Activated naive CD4-positive, alpha-beta T cell (primary cell): ENCODE measurements at places on chromosomes 16 and 17.

DNA sequence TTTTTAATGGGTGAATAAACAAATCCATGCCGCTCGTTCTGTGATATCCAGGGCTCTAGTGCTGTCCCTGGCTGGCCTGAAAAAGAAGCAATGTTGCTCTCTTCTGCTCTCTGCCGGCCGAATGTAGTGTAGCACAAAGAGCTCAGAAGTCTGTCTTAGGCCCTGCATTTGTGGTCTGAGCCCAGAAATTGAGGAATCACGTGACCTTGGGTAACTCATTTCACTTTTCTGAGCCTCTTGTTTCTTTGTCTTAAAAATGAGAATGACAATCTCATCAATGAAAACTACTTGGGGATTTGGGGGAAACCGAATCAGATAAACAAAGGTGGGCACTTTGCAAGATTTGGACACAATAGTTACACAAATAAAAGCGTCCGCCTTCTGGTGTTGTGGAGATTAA, 381.6 kb upstream of the ASIC2 start:
- no peak for DNase-seq

- no peak for DNase-seq
Measured at GRCh38 chr16:20948444-20948843, 47.9 kb downstream of the LYRM1 start.

- DNase-seq: no peak
Measured at GRCh38 chr16:63530208-63530607, 1494.0 kb upstream of the CDH8 start.

- no peak for DNase-seq
Measured at GRCh38 chr17:42833767-42834422, 698 bp downstream of the PSME3 start.

GRCh38 chr16:73015612-73016487, 32.1 kb downstream of the ZFHX3 start:
- no peak for DNase-seq

- DNase-seq: no peak
Measured at GRCh38 chr17:66975614-66976378, 11.3 kb downstream of the CACNG4 start.

DNA sequence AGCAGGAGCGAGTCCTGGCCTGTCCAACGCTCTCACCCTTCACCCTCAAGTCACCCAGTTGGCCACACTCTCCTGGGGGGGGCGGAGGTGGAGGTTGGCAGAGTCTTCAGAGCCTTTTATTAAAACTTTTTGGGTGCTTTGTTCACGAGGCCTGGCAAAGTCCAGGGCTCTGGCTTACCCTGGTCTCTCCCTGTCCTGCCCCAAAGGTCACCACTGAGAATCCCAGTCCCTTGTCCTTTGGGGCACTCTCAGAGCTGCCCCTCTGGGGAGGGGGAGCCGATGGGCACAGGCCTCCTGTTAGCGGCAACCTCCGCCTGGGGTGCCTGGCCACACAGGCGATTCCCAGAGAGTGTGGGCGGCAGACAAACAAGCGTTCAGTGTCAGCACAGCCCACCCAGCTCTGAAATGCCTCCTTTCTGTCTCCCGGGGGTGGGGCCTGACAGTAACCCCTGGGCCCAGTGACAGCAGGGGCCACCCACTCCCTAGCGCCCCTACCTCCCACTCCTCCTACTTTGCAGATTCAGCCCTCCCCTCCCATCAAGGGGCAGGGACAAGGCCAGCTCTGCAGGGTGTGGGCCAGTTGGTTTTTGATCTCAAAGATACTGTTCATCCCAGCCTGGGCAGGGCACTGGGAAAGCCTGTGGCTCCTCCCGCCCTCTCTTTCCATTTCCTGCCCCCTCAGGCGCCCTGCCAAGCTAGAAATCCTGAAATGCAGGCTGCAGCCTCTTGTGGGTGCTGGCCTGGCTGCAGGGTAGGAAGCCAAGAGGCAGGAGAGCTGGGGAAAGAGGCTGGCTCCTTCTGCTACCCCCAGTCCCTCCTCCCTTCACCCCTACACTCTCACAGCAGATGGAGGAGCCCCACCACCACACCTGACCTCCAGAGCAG, 36.6 kb upstream of the EMP2 start:
- DNase-seq: no peak

DNA sequence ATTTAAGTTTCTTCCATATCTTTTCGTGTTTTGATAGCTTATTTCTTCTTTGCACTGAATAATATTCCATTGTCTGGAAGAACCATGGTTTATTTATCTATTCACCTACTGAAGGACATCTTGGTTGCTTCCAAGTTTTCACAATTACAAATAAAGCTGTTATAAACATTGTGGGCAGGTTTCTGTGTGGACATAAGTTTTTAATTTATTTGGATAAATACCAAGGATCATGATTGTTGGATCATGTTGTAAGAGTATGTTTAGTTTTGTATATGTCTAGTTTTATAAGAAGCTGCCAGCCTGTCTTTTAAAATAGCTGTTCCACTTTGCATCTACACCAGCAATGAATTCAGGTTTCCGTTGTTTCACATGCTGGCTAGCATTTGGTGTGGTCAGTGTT, 339.4 kb downstream of the CDH11 start:
- DNase-seq: no peak

GRCh38 chr17:8696426-8696825, 48.2 kb downstream of the CCDC42 start:
- no peak for DNase-seq

GRCh38 chr17:68794636-68795434, 160.4 kb downstream of the ABCA8 start:
- DNase-seq: no peak

GRCh38 chr17:31869031-31869430, 10.0 kb upstream of the COPRS start:
- DNase-seq: no peak

DNA sequence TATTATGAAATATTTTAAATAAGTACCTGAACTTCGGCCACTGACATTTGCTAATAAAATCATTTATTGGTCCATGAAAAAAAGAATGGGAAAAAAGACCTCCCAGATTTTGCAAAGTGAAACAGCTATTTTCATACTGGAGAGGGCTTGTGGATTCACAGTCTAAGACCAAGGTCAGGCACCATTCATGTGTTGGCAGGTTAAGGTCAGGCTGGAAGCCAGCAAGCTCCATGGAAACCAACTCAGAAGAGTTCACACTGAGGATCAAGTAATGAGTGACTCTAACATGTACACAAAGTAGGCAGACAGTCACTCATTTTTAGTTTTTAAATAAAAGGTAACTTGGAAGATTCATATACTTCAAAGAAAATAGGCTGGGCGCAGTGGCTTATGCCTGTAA, 3.4 kb downstream of the DNAJA2 start:
- no peak for DNase-seq

DNA sequence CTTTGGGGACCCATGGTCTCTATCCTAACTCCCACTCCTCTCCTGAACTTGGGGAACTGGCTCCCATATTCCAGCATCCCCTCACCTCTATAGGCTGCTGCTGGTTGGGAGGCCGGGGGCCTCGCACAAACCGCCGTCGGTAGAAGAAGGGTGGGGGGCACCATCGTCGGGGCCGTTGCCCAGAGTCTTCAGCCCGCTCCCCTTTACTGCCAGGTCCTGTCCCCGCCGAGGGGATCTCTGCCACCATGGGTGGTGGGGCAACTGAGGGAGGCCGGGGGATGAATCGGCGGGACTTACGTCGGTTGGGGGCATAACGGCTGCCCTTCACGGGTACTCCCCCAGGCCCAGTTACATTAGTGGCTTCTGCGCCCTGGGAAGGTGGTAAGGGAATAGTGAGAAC, 4.3 kb downstream of the YBX2 start:
- no peak for DNase-seq

- DNase-seq: no peak
Measured at GRCh38 chr17:50513495-50513894, 5.3 kb downstream of the MYCBPAP start.

GRCh38 chr17:27529230-27529796, 73.1 kb downstream of the KSR1 start:
- no peak for DNase-seq

DNA sequence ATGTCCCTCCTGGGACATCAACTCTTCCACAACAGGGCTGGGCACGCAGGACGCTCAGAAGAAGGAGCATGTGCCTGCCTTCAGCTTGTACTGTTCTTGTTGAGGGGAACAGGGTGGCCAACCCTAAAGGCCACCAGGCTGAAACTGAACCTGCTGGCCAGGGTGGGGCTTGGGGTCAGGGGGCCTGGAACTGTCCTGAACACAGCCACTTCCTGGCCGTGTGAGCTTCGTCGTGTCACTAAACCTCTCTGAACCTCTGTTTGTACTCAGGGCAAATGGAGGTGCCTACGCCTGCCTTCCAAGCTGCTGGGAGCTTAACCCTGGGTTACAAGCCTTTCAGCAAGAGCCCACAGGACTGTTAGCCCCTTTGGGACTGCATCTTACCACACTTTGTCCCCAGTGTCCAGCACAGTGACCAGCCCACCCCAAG, 6.7 kb downstream of the ARHGAP27 start:
- DNase-seq: no peak

GRCh38 chr17:34389126-34389750, 26.2 kb upstream of the CCL1 start:
- DNase-seq: no peak

- no peak for DNase-seq
Measured at GRCh38 chr16:56510544-56510943, 9.3 kb downstream of the BBS2 start.

DNA sequence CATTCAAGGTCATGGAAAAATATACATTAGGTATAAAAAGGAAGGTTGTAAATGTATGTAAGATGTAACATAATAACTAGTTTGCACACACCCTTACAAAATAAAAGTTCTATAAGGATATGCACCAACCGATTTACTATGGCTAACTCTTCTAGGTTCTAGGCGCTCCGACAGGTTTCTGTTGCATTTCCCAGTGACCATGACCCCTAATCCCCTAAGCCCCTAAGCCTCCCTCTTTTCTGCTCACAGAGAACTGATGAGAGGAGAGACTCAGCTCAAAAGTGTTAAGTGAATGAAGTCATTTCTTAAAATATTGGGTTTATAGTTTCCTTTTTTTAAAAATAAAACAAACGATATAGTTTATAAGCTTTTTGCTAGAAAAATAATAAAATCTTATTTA, 30.0 kb upstream of the HEATR6 start:
- DNase-seq: no peak

DNA sequence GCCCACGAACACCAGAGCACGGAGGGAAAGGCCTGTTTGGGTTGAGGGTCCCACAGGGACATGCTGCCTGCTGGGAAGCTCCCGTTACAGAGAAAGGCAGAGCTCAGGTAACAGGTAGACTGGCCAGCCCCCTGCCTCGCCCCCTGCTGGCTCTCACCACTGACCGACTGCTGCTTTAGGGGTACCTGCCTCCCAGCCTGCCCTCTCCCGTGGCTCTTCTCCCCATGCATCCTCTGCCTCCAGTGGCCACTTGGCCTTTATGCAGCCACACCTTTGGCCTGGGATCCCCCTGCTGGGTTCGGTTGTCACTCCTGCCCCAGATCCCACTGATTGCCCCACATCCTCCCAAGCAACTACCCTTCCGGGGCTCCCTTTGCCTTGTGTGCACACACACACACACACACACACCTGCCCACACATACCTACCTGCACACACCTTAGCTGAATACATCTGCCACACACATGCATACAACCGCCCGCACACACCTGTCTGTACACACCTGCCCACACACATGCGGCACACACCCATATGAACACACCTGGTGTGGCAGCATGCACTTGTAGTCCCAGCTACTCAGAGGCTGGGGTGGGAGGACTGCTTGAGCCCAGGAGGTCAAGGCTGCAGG, 7.1 kb downstream of the MCRIP1 start:
- no peak for DNase-seq

- no peak for DNase-seq
Measured at GRCh38 chr16:2048116-2048543, 345 bp downstream of the TSC2 start.

GRCh38 chr16:29029168-29029994, 44.5 kb downstream of the LAT start:
- peak; percentile 73 for DNase-seq

DNA sequence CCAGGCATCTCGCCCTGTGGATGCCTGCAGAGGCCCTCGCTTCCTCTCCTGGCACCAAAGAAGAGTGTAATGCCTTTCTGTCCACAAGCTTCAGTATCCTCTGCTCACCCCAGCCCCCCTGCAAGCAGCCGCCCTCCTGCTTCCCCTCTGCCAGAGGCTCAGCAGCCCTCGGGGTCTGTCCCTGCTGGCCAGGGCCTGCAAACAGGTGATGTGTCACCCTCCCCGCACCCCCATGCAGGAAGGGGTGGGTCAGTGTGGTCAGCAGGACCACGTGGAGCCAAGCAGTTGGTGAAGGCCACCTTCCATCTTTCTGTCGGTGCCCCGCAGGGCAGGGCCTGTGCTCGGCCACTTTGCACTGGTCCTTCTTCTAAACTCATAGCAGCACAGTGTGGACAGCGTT, 129.9 kb upstream of the CIBAR2 start:
- DNase-seq: no peak

DNA sequence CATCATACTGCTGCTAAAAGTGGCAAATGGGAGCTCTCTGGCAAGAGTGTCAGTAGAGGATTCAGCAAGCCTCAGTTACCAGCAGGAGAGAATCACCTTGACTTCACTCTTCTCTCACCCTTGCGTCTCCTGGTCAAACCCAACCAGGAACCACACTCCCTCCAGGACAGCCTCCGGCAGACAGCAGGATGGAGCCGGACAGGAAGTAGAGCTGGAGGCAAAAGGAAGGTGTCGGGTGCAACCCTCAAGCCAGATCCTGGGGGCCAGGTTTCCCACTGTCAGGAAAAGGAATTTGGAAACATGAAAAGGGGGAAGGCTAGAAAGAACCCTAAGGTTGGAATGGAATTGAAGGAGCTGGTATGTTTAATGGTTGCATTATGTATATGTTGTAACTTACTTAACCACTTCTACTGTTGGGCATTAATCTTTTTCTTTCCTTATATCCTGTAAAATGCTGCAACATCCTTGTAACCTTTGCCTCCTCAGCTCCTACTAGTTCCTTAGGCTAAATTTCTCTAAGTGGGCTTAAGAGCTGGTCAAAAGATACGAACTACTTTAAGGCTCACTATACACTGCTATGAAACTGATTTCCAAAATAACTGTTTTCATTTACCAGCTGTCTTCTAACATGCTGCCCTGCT, 40.3 kb downstream of the CYTH1 start:
- DNase-seq: no peak

- no peak for DNase-seq
Measured at GRCh38 chr17:49107211-49107557, 25.4 kb upstream of the B4GALNT2 start.

GRCh38 chr16:81261049-81261648, 22.7 kb downstream of the BCO1 start:
- no peak for DNase-seq

DNA sequence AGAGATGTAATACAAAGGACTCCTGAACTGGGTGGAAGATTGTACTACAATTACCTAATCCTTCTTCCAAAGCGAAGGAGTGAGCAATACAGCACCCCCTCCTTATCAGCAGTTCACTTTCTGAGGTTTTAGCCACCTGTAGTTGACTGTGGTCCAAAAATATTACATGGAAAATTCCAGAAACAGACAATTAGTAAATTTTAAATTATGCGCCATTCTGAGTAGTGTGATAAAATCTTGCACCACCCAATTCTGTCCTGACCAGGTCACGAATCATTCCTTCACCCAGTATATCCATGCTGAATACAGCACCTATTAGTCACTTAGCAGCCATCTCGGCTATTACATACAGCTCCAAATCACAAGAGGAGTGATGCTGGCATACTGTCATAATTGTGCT, 23.2 kb downstream of the VPS53 start:
- no peak for DNase-seq

- DNase-seq: no peak
Measured at GRCh38 chr16:78098595-78099270, 721 bp upstream of the WWOX start.

GRCh38 chr17:74641224-74641957, 17.9 kb upstream of the CD300E start:
- no peak for DNase-seq

GRCh38 chr17:46061435-46061834, 62.4 kb downstream of the STH start:
- DNase-seq: no peak
